CD4-positive, alpha-beta T cell (primary cell): ENCODE measurements at places on chromosomes 2 and 18.

- DNase-seq = no peak
Measured at GRCh38 chr2:46825939-46826568, 89.6 kb downstream of the MCFD2 start.

GRCh38 chr18:56003720-56004088, 415.7 kb upstream of the TCF4 start:
- DNase-seq = no peak

- DNase-seq = no peak
Measured at GRCh38 chr18:332007-332406, 64.2 kb upstream of the THOC1 start.

- DNase-seq = no peak
Measured at GRCh38 chr2:213233438-213234330, 50.6 kb upstream of the SPAG16 start.

DNA sequence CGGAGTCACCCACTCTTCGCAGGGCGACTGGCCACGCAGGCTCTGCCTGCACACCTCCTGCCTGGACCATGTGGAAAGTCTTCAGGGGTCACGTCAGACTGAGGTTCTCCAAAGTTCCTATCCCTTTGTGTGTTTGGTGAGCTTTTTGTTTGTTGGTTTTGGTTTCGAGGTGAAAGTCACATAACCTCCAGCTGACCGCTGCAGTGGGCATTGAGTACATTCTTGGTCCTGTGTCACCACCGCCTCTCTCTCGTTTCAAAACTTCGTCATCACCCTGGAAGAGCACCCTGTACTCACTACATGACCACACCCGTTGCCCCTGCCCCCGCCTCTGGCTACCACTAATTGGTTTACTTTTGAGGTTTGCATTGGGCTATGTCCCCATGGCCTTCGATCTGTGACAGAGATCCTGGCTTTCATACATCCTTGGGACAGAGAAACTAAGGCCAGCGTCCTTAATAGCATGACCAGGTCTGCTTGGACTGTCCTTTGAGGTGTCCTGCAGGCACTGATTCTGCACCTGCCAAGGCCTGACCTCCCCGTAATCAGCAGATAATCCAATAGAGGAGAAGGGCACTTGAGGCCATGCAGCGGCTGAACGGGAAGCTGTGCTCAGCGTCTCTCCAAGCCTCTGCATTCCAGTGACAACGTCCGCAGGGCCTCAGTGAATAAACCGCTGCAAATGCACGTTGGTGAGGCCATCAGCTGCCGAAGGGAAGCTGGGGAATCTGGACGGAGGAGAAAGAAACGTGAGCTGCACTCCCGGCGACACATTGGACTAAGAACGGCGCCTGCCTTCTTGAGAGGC, 46.8 kb downstream of the SH3BP4 start:
- no peak for DNase-seq

DNA sequence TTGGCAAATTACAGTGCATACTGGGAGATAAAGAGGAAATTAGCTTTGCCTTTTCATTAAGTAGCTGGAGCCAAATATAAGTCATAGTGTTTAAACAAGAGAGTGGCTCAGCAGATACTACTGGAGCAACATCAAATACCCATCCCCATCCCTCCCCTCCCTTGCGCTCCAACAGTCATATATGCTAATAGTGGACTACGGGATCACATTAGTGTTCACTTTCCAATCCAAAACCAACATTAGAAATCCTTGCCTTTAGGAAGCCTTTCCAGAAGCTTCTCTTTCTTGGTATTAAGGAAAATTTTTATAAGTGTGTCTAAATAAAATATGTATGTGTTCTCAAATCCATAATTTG, 1669.3 kb downstream of the SUCLG1 start:
- no peak for DNase-seq

- DNase-seq = no peak
Measured at GRCh38 chr2:37489536-37489935, 145.1 kb downstream of the QPCT start.

DNA sequence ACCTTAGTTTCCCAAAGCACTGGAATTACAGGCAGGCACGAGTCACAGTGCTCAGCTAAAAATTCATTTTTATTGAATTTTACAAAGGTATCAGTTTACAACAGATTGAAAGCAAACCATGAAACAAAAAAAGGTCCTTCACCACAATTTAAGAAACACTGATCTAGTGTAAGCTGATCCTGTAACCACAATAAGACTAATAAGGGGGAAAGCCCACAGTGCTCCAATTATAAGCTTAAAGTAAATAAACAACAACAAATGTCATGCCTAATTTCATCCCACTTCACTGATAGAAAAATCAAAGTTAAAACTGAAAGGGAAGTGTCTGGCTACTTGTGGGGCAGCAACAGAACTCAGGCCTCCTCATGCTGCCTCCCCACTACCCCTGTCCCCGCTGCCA, 49.2 kb downstream of the ICA1L start:
- DNase-seq = no peak

DNA sequence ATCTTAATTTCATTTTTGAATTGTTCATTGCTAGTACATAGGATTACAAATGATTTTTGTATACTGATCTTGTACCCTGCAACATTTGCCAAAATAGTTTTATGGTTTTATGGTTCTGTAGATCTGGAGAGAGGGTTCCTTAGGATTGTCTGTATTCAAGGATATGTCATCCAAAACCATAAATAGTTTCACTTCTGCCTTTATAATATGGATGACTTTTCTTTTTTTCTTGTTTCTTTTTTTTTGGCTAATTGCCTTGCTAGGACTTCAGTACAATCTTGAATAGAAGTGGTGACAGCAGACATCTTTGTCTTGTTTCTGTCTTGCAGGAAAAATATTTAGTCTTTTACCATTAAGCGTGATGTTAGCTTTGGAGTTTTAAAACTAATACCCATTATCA, 383.9 kb upstream of the HS6ST1 start:
- no peak for DNase-seq

DNA sequence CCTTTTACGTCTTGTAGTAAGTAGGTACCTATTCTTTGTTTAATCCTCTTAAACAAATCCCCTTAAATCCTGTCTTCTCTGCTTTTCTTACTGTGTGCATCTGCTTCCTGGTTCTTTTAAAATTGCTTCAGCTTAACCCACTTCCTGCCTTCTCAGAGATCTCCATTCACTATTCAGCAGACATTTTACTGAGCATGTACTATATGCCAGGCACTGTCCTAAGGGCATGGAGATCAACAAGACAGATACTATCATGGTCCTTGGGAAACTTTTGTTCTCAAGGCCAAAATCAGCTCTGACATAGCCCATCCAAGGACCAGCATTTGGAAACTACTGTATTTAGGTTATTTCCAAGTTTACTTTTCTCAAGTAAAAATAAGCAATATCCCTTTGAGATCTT, 227.5 kb downstream of the TPGS2 start:
- DNase-seq = no peak

DNA sequence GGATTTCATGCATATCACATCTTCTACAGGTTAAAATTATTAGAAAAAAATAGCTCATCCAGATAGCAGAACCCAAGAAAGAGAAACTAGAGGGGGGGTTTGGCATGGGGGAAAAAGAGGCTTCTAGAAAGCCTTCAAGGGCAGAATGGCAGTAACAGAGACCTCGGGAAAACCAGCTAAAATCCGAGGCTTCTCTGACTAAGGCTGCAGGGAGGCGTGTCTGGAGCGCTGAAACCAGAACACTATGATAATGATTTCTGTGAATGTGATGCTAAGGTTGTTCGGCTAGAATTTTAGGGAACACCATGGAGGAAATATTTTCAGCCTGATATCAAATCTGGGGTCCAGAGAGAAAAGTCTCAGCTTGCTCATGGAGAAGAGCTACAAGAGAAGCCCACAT, 73.0 kb downstream of the ATP8B1 start:
- DNase-seq = no peak
